ENCODE measurements at places on chromosomes 2 and 18.

- no peak for DNase-seq
Observed at GRCh38 chr2:6863792-6864191, 1.9 kb downstream of the CMPK2 start.

DNA sequence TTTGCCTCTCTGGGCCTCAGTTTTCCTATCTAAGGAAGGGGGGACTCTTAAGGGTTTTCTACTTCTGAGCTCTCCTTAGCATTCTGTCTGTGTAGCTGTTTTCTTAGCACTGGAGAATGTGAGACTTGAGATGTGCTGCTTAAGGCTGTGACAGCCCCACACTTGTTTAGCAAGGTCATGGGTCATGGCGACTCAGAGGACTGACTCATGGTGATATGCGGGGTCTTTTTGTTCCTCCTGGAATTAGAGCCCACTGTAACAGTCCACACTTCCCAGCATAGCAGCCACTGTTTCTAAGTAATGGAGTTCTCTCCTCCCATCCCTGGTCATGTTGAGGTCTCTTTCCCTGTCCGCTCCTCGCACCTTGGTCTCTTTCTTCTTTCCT is 4.1 kb upstream of the LPIN1 start:
- DNase-seq = no peak

GRCh38 chr2:100140582-100140981 is 1.8 kb downstream of the AFF3 start:
- no peak for DNase-seq

DNA sequence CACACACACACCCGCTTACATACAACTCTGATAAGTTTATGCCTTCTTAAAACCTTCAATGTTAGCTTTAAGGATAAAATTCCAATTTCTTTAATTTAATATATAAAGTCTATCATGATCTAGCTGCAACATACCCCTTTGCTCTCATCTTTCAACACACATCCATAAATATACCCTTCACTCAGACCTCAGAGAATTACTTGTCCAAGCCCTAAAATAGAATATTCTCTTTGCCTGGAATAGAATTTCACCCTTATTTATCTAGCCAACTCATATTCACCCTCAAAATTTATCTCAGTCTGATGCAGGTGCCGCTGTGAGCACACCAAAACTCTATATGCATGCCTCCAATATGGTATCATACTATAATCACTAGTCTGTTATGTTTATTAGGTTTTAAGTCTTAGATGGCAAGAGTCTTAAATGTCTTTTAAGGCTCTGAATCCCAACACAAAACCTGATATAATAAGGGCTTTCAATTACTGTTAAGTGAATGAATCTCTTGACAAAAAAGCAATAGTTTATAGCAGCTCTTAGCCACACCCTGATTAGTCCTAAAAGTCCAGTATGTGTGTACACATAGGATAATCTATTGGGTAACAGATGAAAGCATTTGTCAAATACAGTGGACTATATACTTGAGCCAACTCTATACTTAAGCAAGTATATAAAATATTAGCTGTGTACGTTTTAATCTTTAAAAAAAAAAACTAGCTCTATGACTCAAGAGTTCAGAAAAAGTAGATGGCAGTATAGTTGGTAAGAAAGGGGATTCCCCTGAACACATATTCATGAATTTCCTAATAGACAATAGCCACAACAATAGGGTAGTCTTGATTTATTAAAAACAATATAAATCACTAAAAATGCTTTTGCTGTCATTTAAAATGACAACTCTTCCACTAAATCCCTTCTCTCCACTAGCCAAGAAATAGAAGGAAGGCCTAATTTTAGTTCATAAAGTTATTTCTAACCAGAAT is 144.5 kb downstream of the EXOC6B start:
- no peak for DNase-seq

DNA sequence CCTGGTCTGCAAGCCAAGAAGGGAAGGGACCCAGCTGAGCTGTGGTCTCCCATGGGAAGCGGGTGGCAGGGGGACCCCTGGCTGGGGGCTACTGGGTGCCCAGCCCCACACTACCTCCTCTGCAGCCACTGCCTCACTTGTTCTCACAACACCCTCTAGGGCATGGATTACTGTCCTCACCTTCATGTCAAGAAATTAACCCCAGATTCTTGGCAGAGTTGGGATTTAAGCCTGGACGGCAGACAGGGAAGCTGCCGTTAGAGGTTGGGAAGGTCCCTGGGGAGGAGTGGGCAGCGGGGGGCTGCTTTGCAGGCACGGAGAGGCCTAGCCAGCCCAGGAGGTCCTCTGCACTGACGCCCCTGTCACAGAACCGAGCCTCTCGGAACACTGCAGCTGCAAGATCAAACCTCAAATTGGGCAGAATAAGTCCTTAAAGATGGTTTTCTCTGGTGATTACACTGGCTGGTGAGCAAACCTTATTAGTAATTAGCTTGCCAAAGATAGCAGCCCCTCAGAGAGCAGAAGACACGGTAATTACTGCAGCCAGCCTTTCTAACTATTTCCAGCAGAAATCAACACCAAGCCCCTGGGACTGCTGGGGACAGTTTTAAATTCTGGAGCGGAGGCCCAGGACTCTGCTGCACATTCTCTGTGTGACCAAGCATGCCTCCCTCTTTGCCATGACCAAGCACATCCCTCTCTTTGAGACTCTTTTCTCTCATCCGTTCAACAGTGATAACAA is 35.9 kb downstream of the KCNF1 start:
- no peak for DNase-seq

DNA sequence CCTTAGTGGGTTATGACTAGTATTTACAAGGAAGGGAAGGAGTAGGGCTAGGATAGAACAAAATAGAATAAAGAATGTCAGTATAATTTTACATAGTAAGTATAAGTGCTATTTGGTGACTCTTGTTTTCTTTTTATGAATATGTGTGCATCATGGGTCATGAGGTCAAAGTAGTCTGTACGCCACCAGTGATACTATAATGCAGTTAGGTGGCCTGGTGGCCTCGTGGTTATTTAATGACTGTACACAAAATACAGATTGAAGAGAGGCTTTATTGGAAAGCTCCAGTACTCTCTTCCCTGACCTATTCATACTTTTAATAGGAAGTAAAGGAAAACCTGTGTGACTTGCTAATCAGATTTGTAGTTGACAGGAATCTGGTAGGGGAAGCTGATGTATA is 27.3 kb downstream of the CAB39 start:
- no peak for DNase-seq

- no peak for DNase-seq
Observed at GRCh38 chr2:72427022-72427861, 279.6 kb upstream of the CYP26B1 start.

DNA sequence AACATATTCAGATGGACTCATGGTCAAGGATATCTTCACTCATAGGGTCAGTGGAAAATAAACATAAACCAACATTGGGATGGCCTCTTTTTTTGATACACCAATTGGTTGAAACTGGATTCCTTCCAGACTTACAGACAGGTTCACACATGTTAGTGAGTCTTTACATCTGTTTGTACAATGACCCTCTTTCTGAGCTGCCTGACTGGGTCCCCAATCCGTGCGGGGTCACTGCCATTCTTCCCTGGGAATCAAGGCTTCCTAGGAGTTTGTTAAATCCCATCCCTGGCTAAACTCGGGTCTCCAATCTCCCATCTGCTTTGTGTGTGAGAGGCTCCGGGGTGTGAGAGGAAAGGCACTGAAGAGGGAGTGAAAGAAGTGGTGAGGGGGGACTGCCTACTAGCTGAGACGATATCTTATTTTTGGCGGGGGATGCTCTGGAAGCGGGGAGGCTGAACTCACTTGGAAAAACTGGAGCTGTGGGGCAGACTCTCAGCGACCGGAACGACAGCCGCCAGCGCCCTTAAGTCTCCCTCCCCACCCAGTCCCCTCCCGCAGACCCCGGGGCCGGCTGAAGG is 487 bp downstream of the STARD6 start:
- DNase-seq = no peak

DNA sequence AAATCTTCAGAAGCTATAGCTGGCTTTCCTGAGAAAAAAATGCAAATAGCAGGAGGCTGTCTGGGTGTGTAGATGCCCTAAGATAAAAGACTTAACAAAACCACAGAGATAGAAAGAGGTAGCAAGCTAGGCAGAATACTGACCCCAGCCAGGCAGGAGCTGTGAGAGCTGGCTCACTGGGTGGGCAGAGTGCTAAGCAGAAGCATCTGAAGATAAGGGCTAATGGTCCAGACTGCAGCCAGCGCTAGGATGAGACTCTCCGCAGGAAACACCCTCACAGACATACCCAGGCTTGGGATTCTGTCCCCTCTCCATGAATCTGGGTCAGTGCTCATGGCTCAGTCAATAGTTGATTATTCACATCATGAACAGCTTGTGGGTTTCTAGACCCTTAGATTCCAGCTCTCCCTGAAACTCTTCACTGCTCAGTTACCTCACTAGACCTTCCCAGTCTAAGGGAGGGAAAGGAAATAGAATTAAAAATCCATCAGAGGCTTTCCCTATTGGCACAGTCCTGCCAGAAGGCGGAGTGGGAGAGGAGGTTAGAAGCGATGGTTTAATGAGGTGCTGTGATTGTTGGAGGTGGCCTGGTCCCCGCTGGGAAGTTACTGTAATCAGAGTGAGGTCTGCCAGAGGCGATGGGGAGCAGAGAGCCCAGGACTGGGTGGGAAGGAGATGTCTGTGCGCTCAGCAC is 21.4 kb upstream of the CCBE1 start:
- DNase-seq = no peak

DNA sequence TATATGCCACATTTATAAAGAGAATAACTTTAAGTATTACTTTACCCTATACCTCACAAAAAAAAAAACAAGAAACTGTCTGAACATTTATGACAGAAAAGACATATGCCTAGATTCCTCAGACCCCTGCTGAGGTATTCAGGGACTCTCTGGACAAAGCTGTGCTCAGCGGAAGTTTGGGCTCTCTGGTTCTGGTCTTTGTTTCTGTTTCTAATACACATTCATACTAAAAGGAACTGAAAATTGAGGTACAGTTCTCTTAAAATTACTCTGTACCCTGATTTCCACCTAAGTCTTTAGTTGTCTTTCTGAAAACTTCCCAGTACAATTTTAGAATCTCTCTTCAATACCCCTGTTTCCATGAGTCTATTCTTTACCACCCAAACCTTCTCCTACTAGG is 160.3 kb downstream of the IKZF2 start:
- DNase-seq = no peak

DNA sequence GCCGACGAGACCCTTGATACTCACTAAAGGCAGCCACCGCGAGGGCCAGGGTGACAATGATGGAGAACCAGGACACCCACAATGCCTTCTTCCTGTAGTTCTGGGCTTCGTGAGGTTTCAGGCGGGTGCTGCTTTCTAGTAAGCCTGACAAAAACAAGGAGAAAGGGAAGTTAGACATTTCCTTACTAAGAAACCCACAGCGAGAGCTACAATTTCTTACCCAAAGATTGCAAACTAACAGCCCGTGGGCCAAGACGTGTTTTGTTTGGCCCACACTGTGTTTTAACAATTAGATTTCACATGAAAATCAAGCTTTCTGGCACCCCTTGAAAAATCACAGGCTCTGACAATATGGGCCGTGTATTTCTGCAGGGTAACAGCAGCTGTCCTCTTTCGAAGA is 5.6 kb downstream of the TMEM163 start:
- no peak for DNase-seq

DNA sequence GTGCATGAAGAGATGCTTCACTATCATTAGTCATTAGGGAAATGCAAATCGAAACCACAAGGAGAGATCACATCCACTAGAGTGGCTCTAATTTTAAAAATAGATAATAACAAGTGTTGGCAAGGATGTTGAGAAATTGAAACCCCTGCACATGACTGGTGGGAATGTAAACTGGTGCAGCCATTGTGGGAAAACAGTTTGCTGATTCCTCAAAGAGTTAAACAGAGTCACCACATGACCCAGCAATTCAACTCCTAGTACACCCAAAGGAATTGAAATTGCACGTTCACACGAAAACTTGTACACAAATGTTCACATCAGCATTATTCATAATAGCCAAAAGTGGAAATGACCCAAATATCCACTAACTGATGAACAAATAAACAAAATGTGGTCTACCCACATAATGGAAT is 179.5 kb downstream of the BCL2 start:
- no peak for DNase-seq

DNA sequence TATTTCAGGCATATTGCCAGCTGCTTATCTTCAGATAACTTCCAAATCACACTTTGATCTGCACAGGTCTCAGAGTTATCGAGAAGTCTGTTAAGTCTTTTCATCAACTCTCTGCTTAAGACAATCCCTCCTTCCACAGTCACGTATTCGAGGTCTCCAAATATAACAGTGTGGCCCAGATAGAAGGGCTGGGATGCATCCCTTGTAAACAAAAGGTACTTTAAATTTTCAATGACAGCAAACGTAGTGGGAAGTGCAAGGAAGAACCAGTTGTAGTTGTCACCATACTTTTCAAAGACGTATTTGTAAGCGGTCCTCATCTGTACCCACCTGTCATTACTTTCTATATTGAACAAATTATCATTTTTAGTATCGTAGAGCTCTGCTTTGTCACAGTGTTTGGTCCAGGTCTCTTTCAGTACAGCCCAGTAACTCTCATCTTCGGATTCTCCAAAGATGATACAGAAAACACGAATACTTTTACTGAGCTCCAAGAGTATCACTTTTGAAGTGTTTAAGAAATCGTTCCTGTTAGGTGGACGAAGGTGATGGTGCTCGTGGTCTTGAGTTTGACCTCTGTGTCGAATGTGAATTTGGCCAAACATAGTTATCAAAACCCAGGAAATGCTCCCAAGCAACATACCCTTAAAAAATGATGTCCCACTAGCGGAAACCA is 445 bp downstream of the C1GALT1C1L start:
- DNase-seq = peak; percentile 5

GRCh38 chr18:10361660-10362059 is 92.8 kb upstream of the APCDD1 start:
- no peak for DNase-seq

GRCh38 chr2:41963661-41964525 is 83.9 kb upstream of the PKDCC start:
- no peak for DNase-seq

- DNase-seq = no peak
Observed at GRCh38 chr2:150710041-150710440, 222.6 kb upstream of the RND3 start.

- DNase-seq = no peak
Observed at GRCh38 chr2:233210843-233211547, 40.5 kb upstream of the ATG16L1 start.

DNA sequence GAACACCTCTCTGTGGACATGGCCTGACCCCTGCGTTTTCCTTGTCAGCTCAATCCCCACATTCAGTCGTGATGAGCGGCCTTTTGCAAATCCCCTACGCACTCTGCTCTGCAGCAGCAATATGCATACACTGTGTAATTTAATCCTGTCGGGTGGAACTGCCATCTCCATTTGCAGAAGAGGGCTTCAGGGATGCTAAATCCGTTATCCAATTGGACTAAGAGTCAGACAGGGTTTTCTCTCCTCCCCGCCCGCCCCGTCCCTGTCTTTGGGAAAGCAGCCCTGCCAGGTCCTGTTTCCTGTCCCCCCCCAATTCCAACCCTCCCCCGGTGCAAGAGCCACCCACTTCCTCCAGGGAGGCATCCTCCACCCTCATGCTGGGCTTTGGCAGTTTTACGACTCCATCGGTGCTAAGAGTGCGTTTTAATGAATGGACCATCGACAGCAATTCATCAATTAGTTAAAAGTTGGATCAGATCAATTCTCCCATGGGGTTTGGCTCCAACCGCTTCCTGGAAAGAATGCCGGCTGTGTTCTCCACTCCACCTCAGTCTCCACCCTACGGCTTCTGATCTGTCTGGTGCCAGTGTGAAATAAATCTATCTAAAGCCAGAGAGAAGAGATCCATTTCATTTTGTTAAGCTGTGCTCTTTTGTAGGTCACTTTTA is 53.5 kb upstream of the ASAP2 start:
- no peak for DNase-seq

- no peak for DNase-seq
Observed at GRCh38 chr2:222701721-222702131, 30.3 kb downstream of the MOGAT1 start.

- no peak for DNase-seq
Observed at GRCh38 chr18:77052983-77053309, 79.6 kb downstream of the MBP start.
